Dermis blood vessel endothelial cell (primary cell): ENCODE measurements at places on chromosomes 3 and 15. TPM values are rescaled to one million over a fixed set of nuclear protein-coding genes. Genes with fewer than 3 reads are reported as not detected.

MOBP gene
- 0.19 TPM in 1 of 2 replicates, not detected in the other for total RNA-seq

CFAP91 gene
- total RNA-seq: 0.14 and 0.34 TPM in 2 replicates

GPR149 gene
- not detected in 2 replicates for total RNA-seq

GPR156 gene
- total RNA-seq: 0.09 TPM in 1 of 2 replicates, not detected in the other

PCSK6 gene
- 24.0 and 24.8 TPM in 2 replicates for total RNA-seq

GRCh38 chr3:141746962-141747361 is 8.9 kb downstream of the RNF7 start:
- DNase-seq: no peak

GRCh38 chr3:179376474-179376873 is 29.0 kb downstream of the MFN1 start:
- no peak for DNase-seq

GRCh38 chr3:8767667-8768363 is 1.6 kb downstream of the OXTR start:
- peak; percentile 42 for DNase-seq

- no peak for DNase-seq
Measured at GRCh38 chr15:75159244-75159643, 42.4 kb upstream of the C15orf39 start.

DNA sequence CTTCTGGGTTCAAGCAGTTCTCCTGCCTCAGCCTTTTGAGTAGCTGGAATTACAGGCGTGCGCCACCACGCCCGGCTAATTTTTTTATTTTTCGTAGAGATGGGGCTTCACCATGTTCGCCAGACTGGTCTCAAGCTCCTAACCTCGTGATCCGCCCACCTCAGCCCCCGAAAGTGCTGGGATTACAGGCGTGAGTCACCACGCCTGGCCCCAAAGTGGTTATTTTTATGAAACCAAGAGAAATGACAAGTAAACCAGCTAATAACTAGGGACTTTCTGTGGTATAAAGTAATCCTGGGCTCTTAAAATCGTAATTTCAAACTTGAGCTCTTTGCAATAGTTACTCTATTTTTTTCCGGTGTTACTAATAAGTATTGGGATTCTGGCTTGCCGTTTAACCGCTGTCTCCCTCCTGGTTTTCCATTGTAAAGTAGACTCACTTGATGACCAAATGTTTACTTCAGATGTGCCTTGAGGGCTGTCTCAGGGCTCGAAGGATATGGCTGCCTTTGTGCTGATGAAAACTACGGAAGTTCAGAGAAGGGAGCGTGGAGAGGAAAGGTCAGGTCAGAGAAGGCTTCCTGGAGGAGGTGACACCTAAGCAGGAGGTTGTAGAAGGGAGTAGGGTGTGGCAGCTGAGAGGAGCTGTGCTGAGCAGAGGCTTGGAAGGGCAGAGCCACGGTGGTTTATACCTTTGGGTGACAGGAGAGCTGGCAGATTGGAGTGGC is 4.2 kb downstream of the ZSCAN2 start:
- DNase-seq: peak; percentile 11

DNA sequence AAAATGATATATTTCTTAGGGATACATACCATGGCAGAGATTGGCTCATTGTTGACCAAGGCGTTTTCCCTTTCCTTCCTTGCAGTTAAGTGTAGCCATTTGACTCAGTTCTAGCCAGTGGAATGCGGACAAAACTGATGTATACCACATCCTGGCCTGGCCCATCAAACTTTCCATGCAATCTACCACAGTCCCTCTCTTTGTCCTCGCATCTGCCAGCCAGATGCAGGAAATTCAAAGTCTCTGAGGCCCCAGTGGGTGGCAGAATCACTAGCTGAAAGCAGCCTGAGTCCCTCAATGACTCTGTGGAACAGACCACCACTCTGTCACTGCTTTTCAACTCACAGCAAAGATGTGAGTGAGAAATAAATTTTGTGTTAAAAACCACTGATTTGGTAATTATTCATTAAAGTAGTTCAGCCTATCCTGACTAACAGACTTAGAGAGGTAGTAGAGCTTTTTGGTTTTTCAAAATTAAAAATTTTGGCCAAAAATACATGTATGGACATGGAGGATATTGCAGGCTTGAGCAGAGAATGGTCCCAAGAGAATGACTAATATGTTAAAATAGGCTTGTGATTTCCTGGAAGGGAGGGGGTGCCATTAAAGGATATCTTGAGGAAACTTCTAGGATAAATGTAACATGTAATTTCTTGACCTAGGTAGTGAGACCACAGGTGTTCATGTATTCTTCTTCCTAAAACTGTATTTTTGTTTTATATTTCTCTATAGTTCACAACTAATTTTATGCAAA is 10.9 kb downstream of the LRRFIP2 start:
- peak; percentile 53 for DNase-seq

GRCh38 chr15:71891026-71891425 is 80.7 kb downstream of the NR2E3 start:
- no peak for DNase-seq

- DNase-seq: no peak
Measured at GRCh38 chr15:31376511-31376910, 49.9 kb downstream of the KLF13 start.

DNA sequence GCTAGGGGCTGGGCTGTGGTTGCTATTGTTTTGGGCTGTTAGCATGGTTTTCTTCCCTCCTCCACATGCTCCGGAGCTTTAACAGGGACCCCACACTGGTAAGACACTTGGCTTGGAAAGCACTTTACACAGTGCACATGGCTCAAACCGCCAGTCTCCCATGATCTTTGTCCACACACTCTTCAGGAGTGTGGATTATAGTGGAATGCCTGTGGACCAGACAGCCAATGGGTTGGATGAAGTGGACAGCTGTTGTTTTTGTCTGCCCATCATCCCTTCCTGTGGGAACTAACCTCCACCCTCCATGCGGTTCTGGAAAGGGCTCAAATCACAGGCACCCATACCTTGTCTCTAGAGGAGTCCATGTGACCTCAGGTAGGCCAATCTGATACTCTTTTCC is 10.0 kb downstream of the PAQR9 start:
- no peak for DNase-seq

DNA sequence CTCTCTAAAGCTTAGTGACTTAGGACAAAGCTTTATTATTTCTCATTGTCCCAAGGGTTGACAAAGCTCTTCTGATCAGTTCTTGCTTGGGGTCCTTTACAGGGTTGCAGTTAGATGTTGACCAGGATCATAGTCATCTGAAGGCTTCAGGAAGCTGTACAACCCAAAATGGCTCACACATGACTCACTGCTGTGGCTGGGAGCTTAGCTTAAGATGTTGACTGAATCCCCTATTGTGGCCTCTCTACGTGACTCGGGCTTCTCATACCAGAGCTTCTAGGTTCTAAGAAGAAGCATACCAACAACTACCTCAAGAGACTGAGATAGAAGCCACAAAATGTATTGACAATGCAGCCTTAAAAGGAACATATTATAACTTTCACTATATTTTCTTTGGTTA is 569.6 kb upstream of the ROBO2 start:
- no peak for DNase-seq

- DNase-seq: no peak
Measured at GRCh38 chr3:60427109-60427508, 824.1 kb downstream of the FHIT start.

DNA sequence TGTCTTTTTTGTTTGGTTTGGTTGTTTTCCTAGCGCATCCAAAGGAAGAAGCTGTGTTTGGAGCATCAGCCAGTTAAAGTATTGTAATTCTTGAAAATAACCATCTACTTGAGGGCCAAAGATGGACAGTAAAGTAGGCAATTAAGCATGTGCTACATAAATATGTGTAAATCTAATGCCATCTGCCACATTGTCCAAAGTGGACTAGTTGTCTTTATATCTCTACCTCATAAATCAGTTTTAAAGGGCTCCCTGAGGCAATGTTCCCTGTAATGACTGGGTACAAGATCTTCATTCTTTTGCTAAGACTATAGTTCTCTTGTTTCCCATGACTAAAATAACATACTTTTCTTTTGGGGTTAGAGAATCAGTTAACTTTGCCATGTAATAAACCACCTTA is 460.0 kb upstream of the RARB start:
- no peak for DNase-seq

- no peak for DNase-seq
Measured at GRCh38 chr15:87764461-87765240, 491.9 kb downstream of the NTRK3 start.

GRCh38 chr15:98937413-98938104 is 70.0 kb downstream of the PGPEP1L start:
- no peak for DNase-seq

GRCh38 chr3:189342811-189343210 is 171.0 kb downstream of the TPRG1 start:
- DNase-seq: no peak

- no peak for DNase-seq
Measured at GRCh38 chr3:117728226-117728625, 1018.6 kb downstream of the TUSC7 start.
